GM03348 (cell line): ENCODE measurements at places on chromosomes 2 and 18.

DNA sequence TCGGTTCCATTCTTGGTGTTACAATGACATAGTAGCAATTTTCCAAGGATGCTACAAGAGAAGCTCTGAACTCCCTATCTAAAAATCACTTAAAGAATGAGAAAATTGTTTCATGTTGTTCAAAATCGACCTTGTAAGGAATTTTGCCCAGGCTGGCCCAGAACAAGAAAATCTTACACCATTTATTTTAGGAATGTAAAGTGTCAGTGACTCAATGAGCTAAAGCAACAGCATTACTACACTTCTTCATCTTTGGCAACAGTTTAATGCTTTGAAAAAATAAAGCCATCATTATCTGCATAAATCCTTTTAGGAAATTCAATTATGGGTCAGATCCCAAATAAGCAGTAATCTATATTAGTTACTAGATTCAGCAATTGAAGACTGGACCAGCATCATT lies 38.6 kb downstream of the SLC25A12 start:
- DNase-seq = peak; percentile 71

DNA sequence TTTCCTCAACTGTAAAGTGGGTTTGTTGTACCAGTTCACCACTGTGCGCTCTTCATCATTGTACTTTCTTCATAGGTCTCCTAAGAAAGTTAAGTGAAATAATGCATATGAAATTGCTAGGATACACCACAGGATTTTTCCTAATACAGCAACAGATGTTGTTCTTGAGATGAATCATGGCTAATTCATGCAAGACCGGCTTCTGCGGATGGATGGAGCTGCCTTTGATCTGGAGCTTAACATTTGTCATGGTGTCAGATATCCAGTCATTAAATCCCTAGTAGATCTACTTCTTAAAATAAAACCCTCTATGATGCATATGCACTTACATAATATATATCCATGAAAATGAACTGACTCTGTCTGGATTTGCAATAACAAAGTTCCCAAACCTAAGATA lies 114.1 kb downstream of the COL6A3 start:
- peak; percentile 77 for DNase-seq

DNA sequence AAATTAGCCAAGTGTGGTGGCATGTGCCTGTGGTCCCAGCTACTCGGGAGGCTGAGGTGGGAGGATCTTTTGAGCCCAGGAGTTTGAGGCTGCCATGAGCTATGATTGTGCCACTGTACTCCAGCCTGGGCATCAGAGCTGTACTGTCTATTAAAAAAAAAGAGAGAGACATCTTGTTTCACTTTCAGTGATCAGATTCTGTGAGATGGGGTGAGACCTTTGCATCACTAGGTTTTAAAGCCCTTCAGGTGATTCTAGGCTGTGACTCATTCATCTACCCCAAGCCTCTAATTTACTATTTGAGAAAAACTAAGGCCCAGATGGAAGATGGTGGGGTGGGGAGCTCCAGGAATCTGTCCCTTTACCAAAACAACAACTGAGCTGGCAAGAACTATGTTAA lies 7.1 kb downstream of the C2orf92 start:
- DNase-seq = no peak

DNA sequence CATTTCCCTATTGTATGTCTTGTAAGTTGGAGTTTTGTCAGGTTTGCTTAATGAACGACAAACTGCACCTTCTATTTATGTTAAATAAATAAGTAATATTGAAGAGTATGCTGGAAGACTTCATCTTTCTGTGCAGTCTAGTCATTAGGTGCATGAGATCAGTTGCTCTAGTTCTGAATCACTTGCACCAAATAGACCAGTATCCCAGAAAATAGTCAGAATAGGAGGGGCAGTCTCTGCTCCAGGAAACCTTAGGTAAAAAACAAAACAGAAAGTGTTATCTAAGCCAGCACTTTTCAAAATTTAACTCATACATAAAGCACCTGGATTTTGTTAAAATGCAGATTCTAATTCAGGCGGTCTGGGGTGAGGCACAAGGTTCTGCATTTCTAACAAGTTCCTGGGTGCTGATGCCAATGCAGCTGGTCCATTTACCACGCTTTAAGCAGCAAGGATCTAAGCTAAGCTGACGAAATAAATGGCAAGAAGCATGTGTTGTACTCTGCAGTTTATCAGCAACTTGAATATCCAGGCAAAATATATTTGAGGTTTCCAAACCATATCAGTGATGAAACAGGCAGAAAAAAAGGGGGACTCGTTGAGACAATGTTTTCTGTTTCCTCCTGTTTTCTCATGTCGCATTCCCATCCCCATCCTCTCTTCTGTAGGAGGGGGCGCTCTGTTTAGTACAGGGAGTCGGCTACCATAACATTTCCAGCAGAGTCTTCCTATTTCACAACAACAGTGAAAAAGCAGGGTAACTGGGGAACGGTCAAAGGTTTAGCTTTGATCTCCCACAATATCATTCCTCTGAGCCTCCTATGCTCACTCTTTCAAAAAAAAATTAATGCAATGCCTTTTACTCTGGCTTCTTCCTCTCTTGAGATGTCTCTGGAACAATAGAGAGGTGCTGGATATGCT lies 106.4 kb downstream of the MBD2 start:
- no peak for DNase-seq

DNA sequence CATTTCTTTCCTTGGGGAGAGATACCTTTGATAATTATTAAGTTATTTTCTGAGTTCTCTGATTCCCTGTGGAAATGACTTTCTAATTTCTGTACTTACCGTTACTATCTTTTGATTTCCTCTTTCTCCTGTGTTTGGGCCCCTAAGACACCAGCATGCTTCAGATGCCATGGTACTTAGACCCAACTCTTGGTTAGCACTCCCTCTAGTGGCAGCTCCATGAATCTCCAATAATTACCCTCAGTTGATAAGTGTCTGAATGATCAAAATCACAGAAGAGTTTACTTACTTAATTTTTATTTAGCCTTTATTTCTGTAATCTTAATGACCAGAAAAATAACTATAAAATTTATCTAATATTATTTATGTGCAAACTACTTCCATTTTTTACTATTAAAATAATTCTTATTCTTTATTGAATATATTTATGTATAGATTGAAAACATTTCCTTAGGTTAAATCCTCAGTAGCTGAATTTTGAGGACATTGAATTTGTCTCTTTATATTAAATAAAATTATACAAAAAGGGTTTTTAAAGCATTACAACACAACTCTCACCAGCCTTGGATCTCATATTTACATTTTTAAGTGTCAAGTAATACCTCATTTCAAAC lies 300.4 kb downstream of the KCNS3 start:
- DNase-seq = peak; percentile 75

- no peak for DNase-seq
Observed at GRCh38 chr2:197310987-197311420, 424 bp upstream of the ANKRD44 start.

- no peak for DNase-seq
Observed at GRCh38 chr2:170313992-170314348, 136.0 kb downstream of the MYO3B start.

DNA sequence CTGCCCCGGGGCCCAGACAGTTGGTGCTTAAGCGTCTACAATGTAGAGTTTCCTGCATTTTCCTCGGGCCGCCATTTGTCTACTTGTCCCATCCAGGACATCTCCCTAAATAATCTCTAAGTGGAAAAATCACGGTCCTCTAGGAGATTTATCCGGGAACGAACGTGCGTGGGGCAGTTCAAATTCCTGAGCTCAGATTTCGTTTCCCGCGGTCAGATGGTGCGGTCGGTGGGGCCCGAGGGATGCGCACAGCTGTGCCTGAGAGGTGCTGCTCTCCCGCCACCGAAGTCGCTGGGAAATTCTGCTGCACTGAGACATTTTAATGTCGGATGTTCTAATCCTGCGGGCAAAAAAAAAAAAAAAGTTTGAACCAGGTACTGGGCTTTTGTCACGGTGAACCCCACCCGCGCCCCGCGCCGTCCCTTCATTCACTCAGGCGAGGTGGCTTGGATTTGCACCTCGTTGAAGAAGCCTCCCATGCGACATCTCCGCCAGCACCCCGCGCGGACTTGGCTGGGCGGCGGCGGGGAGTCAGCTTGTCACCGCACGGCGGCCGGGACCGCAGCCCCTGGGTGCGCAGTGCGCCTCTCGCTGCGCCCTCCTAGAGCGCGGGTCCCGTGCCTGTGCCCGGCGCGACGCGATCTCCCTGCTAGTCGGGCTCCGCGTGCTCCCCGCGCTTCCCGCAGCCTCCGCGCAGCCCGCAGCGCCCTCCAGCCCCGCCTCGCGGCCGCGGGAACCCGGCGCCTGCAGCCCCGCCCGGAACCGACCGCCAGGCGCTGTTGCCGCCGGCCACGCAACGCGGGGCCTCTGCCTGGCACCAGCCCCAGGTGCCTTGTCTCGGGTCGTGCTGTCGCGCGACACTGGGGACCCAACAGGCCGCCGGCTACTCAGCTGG lies 191.9 kb upstream of the TCF4 start:
- DNase-seq = peak; percentile 73

DNA sequence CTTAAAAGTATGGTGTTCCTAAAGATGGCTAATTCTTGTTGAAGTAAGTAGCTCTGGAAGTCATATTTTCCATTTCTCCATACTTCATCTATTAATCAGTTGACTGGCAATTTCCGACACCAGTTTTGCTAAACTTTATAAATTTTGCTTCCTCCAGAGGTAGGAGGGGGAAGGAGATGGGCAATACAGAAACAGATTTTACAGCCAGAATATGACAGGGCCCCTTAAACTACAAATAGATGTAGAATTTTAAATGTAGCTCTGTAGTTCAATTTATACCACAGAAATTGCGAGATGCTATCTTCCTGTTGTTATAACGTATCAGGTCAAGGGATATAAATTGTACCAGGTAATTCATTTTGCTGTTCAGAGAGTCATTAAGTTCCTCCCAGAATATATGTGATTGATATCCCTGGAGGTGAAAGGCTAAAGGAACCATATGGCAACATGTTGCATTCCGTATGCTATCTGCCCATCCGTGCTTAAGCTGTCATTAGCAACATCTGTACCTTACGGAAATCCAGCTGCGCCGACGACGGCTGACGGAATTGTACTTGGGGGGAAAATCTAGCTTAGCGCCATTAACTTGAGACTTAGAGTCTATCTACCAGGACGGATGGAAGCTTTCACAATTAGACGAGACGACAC lies 8.4 kb upstream of the NR4A2 start:
- no peak for DNase-seq

- DNase-seq = no peak
Observed at GRCh38 chr2:120995656-120996190, 260.1 kb downstream of the GLI2 start.
